T-helper 1 cell (primary cell): ENCODE measurements at places on chromosomes 3 and 15.

- DNase-seq = no peak
These were observed 5.6 kb upstream of the ABTB1 start for GRCh38 chr3:127667119-127667681.

- DNase-seq = no peak
These were observed 33.6 kb downstream of the MCTP2 start for GRCh38 chr15:94265009-94265408.

- no peak for DNase-seq
These were observed 89.6 kb upstream of the TBC1D5 start for GRCh38 chr3:17832016-17832415.

GRCh38 chr3:160885791-160886286 lies 129.8 kb downstream of the PPM1L start:
- DNase-seq = no peak

DNA sequence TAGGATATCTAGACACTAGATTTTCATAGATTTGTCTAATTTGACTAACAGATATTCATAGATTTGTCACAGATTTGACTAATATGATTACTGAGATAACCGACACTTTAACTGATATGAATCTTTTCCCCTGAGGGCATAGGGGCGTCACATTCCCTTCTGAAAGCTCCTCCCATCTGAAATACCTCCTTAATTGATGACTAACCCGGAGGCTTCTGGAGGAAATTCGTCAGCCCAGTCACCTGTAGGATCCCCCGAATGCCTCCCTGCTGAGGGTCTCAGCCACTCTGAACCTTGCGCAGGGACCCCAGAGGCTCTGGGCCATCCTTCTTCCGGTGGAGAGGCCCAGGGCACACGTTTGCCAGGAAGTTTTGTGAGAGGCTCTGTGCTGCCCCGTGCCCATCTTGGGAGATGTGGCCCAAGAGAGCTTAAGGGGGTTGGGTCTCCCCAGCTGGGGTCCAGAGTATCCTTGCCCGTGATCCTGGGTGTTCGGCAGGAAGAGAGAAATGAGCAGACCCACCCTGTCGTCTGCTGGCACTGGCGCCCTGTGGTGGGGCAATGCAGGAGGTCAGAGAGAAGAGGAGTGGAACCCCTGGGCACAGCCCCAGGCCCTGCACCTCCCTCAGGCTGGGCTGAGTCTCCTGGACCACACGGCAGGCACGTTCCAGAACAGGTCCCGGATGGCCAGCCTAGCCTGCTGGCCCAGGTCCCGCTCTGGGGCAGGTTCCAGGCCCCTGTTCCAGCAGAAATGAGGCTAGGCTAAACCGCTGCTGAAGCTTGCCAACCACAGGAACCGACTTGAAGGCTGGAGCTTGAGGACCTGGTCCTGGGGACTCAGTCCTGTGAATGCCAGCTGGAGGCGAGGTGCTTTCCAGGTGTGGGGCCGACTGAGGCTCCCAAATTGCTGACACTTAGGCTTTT lies 1.7 kb downstream of the PLA2G4D start:
- DNase-seq = no peak

DNA sequence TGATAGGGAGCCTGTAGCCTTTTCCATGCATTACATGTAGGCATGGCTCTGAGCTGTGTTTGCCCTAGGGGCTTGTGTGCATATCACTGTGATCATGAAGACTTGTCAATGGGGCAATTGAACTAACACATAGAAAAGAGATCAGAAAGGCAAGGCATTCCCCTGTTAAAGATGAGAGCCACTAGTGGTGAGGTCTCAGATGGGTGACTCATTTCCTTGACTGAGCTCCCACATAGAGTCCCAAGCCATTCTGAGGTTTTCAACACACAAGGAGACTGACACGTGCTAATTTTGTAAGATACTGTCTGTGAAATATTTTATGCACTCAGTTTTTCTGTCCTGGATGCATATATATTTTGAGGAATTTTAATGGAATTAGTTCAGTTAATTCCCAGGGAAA lies 53.8 kb downstream of the SAMMSON start:
- no peak for DNase-seq

GRCh38 chr3:13827256-13827655 lies 52.6 kb downstream of the WNT7A start:
- DNase-seq = no peak

GRCh38 chr3:197926418-197926817 lies 23.6 kb upstream of the RPL35A start:
- DNase-seq = no peak

DNA sequence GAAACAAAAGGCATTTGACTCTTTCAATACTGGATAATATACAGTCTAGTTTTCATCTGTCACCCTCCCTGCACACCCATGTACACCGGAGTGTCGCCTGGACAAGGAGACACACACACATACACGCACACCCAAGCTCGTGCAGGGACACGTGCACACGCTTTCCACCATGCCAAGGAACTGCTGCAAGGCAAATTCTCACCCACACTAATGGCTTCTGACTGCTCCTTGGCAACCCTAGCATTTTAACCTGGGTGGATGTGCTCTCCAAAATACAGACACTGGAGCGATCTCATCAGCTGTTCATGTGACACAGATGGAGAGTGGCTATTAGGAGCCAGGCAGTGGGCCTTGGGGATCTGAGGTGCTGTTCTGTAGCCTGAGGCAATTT lies 61.6 kb downstream of the MEIS2 start:
- no peak for DNase-seq

DNA sequence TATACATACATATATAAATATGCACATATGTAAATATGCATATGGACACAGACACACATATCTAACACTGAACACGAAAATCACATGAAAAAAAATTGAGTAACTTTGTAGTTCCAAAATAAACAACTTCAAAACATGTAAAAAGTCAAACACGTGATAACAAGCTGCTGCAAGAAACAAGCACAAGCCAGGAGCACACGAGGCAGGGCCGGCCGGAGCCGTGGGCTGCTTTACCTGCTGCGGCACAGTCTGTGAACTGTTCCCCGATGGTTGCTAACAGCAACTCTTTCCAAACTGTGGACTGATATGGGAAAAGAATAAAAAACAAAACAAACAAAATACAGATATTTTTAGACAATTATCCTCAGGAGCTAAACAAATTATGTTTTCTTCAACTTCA lies 31.6 kb downstream of the EIF4E3 start:
- DNase-seq = no peak

DNA sequence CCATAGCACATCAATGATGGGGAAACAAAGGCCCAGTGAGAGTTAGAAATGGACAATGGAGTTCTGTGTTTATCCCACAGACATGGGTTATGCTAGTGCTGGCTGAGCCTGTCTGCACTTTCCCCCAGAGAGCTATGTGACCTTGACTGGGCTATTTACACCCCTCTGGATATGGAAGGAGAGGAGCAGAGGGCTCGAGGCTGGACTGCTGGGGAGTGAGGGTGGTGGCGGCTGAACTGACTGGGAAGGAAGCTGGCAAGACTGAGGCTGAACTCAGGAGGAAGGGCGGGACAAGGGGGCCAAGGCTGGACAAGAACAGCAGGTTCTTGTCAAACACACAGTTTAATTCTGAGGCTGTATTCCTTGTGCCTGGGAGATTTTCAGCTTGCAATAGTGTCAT lies 10.8 kb upstream of the INSYN1 start:
- DNase-seq = no peak

DNA sequence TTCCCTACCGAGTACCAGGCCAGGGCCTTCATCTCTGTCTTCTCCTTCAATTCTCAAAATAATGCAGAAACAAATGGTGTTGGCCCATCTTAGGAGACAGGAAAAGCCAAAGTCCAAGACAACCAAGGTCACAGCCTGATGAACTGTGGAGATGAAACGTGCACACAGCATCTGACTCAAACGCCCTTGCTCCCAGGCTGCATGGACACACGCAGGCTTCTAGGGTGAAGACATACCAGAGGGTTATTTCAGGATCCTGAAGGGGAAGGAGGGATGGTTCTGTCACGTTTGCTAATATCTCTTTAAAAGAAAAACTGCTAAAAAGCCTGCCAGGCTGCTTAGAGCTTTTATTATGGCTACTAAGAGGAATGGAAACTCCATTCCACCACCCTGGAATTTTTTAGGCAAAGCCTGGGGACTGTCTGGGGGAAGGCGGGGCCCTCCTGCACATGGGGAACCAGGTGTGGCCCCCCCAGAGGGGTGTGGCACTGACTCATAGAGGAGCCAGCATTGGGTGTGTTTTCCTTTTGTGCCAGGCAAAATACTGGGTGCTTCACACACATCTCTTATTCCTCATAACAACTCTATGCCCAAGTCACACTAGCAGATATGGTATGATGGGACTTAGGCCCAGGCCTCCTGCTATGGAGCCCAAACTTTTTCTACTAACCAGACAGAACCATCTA lies 62.9 kb downstream of the UMPS start:
- DNase-seq = no peak

GRCh38 chr15:52254391-52254790 lies 41.2 kb downstream of the MYO5C start:
- DNase-seq = no peak

GRCh38 chr3:112894258-112894657 lies 47.6 kb upstream of the CD200R1L start:
- no peak for DNase-seq

- no peak for DNase-seq
These were observed 132.7 kb downstream of the ATP8B4 start for GRCh38 chr15:49986326-49986725.

DNA sequence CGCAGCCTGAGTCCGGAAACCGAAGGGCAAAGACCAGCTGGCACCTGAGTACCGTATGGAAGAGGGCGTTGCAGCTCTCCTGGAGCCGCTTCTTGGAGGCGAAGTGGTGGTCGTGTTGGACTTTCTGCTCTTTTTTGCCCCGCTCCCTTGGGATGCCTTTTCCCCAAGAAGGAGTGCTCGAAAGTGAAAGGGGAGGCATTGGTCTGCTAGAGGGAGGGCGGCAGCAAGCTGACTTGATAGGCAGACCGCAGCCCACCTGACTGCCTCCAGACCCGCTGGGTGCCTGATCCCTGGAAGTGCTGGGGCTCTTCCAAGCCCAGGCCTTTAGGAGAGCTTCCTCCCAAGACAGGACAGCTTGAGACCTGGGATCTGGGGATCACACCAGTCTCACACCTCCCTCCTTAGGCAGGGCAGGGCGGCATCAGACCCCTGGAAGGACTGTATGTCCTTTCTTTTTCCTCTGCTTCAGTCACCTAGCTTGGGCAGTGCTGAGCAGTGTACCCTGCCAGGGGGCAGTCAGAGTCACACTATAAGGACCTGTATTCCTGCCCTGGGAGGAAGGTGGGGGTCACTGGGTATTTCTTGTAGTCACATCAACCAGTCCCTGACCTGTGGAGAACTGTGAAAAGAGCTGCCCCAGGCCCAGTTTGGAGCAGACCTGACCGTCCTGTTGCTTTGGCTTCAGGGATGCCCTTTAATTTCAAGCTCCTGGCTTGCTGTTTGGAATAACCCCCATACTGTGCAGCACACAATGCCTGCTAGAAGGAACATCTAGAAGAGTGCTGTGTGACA lies 2.1 kb downstream of the ACVR2B start:
- DNase-seq = no peak
